ENCODE measurements at places on chromosomes 1 and 21.

DNA sequence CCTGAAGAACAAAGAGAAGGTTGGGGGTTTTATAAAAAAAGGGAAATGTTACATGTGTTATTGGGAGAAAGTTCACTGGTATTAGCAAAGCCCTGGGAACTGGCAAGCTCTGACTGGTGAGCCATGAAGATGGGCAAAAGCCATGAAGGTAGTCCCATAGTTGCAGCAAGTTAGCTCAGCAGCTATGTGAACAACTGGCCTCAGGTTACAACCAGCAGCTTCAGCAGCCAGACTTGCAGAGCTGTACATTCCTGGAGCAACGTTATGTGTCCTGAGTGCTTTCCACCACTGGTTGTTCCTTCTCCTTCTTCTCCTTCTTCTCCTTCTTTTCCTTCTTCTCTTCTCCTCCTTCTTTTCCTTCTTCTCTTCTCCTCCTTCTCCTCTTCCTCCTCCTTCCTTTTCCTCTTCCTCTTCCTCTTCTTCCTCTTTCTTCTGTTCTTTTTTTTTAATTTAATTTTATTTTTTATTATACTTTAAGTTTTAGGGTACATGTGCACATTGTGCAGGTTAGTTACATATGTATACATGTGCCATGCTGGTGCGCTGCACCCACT is 56.1 kb upstream of the TLR5 start:
- no peak for DNase-seq

DNA sequence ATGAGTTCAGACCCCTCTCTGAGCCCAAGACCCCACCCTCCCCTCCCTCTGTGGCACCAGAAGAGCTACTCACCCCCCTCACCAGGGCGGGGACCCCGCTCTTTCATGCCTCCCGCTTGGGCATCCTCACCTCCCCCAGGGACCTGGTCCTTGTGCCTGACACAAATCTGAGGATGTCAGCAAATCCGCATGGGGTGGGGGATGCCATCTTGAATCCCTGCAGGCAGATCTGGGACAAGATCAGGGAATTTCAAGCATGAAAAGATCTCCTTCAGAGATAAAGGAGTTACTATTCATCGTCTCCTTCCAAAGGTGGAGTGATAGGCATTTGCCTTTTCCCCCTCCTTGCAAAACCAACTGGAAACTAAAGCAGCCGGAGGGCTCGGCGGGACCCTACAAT is 81.1 kb downstream of the DISP3 start:
- no peak for DNase-seq

DNA sequence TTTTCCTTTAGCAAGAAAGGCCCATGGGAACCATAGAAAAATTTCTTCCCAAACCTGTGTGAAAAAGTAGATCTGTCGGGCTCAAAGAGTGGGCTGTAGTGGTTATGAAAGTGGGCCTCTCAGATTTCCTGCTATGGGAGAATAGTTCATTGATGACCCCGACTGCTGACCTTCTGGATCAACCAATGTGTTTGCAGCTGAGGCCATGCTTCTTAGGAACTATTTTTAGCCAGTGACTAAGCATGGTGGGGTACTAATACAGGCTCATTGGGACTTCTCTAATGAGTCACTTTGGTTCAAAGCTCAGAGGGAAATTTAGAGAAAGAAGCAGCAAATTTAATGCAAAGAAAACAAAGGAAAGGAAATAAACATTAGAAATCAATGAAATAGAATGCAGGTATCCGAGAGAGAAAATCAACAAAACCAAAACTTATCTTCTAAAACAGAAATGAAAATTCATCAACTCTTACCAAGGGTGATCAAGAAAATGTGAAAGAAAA is 12.6 kb upstream of the PSMA5 start:
- no peak for DNase-seq

DNA sequence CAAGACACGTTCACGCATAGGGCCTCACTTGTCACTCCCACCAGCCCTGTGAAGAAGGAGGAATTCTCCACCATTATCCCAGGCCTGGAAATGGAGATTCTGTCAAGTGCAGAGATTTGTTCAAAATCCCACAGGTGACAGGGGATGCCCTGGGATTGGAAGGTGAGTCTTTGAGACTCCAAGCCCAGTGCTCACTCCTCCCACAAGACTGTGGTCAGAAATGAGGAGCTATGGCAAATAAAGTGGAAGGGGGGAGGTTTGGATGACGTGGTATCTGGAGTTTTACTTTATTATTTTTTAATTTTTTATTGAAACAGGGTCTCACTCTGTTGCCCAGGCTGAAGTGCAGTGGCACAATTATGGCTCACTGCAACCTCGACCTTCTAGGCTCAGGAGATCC is 12.8 kb upstream of the FOXO6 start:
- DNase-seq: no peak

- DNase-seq: peak; percentile 78
Observed at GRCh38 chr1:165114022-165114888, 242.3 kb downstream of the LMX1A start.

DNA sequence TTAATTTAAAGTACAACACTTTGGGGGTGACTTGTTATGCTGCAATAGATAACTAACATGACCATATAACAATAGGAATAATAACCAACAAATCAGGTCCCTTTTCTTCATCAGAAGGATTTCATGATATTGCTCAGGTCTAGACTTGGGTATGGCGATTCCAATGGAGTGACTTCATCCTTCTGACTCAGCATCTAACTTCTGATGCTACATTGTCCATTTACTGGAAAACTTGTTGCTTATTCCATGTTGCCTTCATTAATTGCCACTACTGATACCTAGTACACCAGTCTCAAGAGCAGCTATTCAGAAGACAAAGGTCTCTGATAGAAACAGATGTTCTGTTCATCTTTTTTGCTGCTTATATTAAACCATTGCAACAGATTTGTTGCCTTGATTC is 324.3 kb downstream of the TGFB2 start:
- no peak for DNase-seq

DNA sequence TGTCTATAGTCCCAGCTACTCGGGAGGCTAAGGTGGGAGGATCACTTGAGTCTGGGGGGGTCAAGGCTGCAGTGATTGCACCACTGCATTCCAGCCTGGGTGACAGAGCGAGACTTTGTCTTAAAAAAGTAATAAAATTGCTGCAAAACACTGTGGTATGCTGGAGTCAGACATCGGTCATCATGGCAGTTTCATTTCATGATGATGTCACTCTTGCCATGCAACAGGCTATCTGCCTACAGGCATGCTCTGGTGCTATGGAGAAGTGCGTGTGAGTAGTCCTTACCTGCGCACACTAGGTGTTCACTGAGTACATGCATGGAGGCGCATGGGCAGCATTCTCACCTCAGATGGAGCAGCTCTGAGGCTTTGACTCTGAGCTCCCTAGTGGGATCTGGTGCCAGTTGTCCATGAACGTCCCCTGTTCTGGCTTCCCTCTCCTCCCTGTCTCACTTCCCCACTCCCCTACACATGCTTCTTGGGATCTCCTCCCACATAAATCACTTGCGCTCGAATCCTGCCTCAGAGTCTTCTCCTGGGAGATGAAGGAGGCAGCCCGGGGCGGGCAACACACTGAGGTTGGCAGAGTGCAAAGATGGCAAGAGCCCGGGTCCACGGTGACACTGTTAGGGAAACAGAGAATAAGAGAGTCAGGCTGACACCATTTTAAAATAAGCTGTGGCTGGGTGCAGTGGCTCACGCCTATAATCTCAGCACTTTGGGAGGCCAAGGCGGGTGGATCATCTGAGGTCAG is 10.4 kb upstream of the CELA3B start:
- no peak for DNase-seq

DNA sequence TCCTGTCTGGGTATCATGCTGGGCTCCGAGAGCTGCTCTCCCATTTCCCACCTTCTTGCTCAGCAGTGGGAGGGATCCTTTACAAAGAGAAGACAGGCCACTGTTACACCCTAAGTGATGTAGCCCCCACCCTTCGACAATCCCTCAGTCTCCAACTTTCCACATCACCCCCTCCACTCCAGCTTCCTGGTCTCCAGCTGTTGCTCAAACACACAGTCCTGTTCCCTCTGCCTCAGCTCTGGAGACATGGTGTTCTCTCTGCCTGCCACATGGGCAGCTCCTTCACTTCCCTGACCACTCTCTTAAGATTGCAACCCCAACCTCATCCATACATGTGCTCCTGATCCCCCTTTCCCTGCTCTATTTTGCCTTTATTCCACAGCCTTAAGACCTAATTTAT is 37.7 kb downstream of the SLC30A1 start:
- no peak for DNase-seq

- DNase-seq: no peak
Observed at GRCh38 chr21:33021150-33021549, 4.6 kb upstream of the OLIG2 start.

DNA sequence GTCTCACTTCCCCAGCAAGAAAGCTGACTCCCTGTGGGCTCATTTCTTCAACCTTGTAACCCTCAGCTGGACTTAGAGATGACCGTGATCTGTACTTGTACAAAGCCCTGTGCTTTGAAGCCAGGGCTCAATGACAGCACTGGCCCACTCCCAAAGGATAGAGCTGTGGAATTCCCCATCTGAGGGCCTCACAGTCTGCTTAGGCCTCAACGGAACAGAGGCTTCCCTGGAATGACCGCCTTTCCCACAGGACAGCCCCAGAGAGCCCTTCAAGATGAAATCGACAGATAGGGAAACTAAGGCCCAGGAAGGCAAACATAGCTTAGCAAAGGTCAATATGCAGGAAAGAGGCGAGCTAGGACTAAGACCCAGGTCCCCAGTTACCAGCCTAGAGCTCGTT is 11.5 kb downstream of the SLC9A1 start:
- DNase-seq: no peak
